ENCODE measurements at places on chromosomes 11 and 22.

DNA sequence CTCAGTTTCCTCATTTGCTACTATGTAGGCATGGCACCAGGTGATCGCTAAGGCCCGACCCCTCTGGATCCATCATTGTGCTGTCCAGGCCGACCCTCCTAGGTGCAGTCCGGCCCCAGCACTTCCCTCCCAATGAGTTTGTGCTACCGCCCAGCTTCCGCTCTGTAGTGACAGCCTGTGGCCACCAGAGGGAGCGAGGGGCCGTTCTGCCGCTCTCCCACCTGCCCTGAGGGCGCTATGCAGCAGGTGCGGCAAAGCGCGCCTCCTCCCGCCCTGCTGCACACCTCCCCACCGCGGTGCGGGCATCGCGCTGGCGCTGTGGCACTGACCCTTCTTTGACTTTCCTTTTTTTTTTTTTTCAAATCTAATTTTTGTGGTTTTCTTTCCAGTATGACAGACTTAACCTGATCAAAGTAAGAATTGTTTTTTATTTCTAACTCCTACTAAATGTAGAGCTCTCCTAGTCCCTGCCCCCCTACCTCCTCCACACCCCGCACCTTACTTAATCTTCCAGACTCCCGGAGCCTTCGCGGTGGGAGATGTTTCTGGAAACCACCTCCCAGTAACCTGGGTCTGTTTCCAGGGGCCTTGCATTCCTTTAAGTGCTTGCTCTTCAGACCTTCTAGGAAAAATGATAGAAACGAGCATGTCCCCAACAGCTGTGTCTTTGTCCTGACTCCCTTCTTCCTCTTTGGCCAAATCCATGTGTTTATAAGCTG is 73.7 kb downstream of the SCN3B start:
- peak; percentile 74 for DNase-seq

DNA sequence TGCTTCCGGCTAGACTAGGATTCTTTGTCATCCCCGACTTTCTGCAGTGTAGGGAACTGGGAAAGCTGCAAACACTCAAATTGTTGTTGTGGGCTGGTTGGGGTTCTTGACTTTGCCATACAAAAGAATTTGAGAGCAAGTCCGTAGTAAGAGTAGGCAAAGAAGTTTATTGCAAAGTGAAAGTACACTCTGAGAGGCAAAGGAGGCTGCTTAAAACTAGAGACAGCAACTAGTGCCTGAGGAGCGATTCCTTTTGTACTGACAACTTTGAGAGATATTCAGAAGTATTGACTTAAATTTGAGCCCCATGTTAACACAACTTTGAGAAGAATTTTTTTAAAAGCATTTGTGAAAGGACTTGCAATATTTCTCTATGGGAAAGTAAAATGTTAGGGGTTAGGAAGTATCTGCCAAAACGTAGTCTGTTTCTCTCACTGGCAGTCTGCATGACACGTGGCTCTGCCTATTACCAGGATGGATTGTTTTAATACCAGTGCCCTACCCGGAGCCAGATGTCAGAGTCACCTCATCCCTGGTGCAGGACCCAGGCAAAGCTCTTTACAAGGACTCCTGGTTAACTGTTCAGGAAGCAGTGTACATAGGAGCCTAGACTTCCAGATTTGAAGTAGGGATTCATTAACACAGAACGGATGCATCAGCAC is 85.0 kb upstream of the CLPB start:
- no peak for DNase-seq

- no peak for DNase-seq
These were observed 710.3 kb downstream of the KCNA4 start for GRCh38 chr11:29306527-29306926.

GRCh38 chr22:17754233-17754925 is 19.9 kb downstream of the BID start:
- peak; percentile 53 for DNase-seq

- DNase-seq, result no peak
These were observed 19.1 kb upstream of the RCN1 start for GRCh38 chr11:32071811-32072210.

DNA sequence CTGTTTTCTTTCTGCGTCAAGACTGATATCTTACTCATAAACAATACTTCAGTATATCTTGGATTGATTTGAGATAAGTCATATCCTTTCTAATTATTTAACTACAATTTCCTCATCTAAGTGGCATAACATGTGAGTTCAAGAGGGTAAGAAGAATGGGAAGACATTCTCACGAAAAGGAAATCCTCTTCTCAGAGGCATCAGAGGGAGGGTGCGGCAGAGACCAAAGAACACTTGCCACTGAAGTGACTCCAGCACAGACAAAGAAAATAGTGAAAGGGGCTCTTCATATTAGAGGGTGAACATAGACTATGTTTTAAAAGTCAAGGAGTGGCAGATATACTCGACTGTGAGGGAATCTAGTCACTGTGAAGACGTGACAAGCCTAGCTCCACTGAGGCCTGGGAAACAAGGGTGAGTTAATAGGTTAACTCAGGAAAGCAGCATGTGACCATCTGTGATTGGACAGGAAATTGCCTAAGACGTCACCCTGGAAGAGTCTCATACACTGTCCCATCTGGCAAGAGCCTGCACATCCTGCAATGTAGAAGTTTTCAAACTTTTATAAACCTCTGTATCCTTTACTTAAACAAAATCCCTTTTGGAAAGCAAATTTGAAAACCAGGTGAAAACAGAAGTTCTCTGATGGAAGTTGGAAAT is 1.9 kb upstream of the MMP1 start:
- no peak for DNase-seq

DNA sequence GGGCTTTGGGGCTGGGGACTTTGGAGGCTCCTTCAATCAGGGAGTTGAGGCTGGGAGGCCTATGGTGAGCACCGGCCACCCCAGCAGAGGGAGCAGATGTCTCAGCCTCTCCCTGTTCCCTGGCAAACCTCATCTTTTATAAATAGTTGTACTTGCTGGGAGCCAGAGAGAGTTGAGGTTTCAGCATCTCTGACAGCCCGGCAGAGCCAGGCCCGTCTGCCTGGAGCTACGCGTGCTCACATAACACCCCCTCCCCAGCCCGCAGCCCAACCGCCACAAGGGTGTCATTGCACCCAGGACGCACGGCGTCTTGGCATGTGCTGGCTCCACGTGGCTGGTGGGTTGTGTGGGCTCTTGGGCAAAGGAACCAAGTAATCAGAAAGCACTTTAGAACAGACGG is 127.1 kb downstream of the CHST1 start:
- no peak for DNase-seq

GRCh38 chr11:118930094-118930712 is 4.5 kb upstream of the BCL9L start:
- peak; percentile 92 for DNase-seq

DNA sequence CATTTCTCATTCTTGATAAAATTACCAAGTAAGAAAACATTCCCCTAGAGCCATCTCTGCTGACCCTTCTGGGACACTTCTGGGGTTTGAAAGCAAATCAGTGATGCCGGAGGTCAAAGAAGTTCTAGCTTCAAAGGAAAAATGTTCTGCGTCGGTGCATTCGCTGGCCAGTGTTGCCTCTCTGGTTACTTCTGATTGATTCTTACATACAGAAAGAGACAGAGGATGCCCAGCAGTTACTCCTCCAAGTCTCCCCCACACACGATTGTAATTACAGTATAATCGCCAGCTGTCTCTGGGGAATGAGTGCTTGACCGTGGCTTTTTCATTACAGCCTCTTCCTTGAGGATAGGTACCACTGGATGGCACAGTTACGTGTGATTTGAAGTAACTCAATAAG is 150.9 kb downstream of the SNX19 start:
- DNase-seq, result no peak

DNA sequence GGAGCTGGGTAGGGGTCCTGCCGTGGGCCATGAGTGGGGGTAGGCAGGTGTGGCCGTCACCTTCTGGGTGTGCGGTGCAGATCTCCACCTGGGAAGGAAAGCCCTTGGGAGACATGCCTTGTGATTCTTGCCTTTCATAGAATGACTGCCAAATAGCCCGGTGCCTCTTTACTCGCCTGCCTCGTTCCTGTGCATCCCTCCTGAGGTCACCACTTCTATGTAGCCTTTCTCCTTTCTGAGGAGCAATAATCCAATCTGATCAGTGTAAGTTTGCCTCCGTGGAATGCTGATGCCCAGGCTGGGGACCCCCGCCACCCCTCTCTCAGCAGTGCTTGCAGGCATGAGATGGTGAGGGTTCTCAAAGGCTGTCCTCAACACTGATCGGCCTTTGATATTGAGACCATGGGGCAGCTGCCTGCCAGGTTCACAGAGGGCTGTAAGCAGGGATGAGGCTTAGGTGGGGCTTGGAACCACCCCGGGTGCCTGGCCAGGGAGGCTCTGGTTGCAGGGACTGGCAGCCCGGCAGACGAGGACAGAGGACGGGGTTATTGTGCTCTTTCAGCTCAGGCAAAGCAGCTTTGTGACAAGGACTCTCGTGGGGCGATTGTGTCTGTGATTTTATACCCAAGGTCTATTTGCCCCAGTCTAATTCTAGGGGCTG is 86.1 kb upstream of the WNT7B start:
- no peak for DNase-seq

DNA sequence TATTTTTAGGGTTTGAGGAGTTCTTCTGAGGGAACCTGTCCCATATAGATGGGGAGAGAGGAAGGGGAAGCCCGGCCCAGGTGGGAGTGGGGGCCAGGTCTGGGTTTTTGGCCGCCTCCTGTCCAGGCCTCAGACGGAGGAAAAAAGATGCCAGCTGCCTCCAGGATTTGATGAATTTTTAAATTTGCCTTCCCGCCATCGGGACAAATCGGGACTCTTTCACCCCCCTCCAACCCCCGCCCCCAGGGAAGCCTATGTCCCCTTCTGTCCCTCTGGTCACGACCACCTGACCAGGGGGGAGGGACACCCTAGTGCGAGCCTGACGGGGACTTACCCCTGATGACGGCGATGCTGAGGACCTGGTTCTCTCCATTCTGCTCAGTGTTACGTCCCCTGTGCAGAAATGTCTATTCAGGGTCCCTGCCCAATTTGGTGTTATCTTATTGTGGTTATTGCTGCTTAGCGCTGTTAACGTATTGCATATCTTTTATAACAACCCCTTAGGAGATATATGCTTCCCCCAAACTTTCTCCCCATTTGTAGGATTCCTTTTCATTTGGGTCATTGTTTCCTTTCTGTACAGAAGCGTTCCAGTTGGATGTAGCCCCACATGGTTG is 115.9 kb upstream of the GRK3 start:
- DNase-seq, result peak; percentile 34

- no peak for DNase-seq
These were observed 31.9 kb downstream of the ANKK1 start for GRCh38 chr11:113419454-113420003.

GRCh38 chr11:61293867-61294716 is 1.0 kb downstream of the VWCE start:
- DNase-seq, result peak; percentile 71

DNA sequence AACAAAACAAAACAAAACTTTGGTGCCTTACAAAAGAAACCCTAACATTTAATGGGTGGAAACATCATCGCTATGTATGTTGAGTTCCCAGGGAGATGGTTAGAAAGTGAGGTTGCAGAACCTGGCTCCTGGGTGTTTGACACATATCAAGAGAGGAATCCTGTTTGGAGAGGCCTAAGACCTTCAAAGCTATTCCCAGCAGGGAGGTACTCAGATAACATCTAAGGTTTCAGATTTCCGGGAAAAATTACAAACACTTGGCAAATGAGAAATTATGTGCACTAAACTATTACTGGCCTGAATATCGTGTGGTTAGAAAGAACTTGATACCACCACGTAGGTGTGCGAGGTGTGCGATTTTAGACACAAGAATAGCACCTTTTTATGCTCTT is 18.5 kb downstream of the TRIM5 start:
- DNase-seq, result no peak

DNA sequence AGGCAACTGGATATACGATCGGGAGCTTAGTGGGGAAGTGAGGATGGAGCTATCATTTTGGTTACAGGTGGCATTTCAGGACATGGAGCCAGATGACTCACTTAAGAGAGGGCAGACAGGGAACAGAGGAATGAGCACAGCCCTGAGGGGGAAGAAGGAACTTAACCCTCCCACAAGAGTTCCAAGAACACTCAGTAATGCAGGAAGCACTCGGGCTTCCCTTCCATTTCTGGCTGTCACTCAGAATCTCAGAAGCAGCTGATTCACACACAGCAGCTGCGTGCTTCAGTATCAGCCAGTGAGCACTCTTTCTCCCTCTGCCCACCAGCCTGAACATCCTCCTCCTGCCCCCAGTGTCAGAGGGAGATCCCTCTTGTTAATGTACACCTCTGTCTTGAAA is 34.8 kb downstream of the EFCAB6 start:
- no peak for DNase-seq

All from activated naive CD8-positive, alpha-beta T cell treated with anti-CD3 and anti-CD28 coated beads, Interleukin-2, amount 50 U/mL, for 24 hours (primary cell).